A549 treated with RU486 at 1 μM for 4 hours (cell line): ENCODE measurements at places on chromosomes 5 and 9. TPM values are rescaled to one million over a fixed set of nuclear protein-coding genes. Genes with fewer than 3 reads are reported as not detected.

DMRT3 gene
- not detected in 5 replicates for total RNA-seq

PCDHGA1 gene
- 0.31 to 0.42 TPM (median 0.35 TPM) in 5 replicates for total RNA-seq

CCL27 gene
- 0.22 to 0.41 TPM (median 0.23 TPM) in 3 of 5 replicates, not detected in the others for total RNA-seq

CSF1R gene
- total RNA-seq, result 0.05 to 0.33 TPM (median 0.21 TPM) in 4 of 5 replicates, not detected in the other

BHMT gene
- total RNA-seq, result 0.05 TPM in 1 of 5 replicates, not detected in the others

STPG3 gene
- total RNA-seq, result not detected in 5 replicates

TMOD1 gene
- total RNA-seq, result 2.3 to 3.3 TPM (median 2.6 TPM) in 5 replicates

FAM221B gene
- not detected in 5 replicates for total RNA-seq
